SW 1271 (cell line): ENCODE measurements at places on chromosomes 13 and 19.

DNA sequence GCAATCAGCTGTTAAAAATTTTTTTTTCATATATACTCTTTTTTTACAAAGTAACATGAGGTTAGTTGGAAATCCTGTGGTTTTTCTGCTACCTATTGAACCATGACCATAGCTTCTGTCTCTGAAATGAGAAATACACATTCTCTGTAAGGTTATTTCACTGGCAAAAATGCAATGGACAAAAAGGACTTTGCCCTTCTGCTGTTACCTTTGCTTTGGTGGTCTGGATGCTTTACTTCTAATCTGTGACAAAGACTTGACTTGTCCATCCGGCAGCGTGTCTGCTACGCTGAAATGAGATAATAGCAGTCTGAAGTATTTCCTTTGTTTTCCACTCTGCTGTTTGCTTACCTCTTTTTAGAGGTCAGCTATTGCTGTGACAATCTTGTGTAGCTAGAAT, 412.8 kb downstream of the SLITRK6 start:
- no peak for DNase-seq

- peak; percentile 98 for DNase-seq
These were observed at the start of gene ALKBH7 for GRCh38 chr19:6372594-6373095. ALKBH7 (plus strand) TSS chr19:6372794; CDS start chr19:6372821, 27 bp downstream.

DNA sequence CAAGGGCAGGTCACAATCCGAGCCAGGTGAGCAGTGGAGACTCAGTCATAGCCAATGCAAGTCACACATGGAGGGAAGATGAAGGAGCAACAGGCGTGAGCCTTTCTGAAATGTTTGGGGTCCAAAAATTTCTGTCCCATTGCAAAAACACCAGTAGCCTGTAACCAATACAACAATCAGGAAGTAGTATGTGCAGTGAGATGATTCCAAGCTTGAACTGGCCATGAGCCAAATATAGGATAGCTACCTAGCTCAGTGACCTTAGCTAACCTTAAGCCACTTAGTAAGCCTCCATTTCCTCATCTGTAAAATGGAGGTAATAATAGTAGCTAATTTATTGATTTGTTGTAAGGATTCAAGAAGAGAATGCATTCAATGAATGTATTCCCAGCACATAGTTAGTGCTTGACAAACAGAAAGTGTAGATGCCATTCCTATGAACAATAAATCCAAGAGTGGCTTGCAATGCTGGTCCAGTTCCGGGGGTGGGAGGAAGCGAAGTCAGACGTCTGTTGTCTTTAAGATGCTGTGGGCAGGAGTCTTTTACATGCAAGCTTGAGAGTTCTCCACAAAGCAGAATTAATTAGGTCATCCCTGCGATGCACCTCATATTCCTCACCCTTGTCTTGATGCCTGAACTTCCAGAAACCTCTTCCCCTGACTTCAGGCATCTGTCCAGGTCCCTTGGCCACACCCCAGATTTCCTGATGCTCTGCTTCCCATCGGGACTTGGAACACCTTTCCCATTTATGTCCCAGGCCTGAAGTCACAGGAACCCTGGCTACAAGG, 195.7 kb upstream of the UBL3 start:
- DNase-seq: no peak

DNA sequence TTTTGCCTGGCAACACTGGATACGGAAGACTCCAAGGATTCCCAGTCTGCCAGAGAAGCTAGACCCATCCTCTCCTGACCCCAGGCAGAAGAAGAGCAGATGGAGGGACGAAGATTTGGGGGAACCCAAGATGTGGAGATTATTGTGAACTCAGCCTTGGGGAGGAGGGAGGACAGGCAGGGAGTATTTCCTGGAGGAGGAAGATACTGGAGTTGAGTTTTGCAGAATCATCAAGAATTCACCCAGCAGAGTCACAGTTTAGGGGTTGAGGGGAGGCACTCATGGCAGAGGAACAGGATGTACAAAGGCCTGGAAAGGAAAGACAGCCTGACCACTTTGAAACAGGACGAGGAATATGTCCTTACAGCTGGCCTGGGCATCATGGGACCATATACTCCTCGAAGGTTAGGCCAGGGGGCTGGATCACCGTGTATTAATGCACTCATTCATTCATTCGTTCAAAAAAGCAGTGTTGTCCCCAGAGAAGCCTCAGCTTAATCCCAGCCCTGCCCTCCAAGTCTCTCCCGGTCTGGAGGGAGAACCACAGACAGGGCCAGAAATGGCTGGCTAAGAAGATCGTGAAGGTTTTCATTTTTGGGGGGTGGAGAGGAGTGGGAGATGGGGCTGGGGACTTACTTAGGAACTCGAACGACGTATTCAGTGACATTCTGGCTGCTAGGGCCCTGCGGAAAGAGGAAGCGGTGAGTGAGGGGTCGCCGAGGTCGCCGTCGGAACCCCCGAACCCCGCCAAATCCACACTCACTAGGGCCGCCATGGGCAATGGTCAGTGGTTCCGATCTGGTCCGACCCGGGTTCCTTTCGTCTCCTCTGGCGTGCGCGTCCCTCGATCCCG, 517 bp downstream of the GTF2F1 start:
- DNase-seq: no peak

- no peak for DNase-seq
These were observed 89.1 kb downstream of the CAB39L start for GRCh38 chr13:49354719-49355118.
